ENCODE measurements at places on chromosomes 11 and 22.

- DNase-seq, result no peak
Observed at GRCh38 chr11:74775762-74776161, 27.1 kb downstream of the RNF169 start.

GRCh38 chr11:21295508-21295907 lies 626.1 kb downstream of the NELL1 start:
- DNase-seq, result no peak

DNA sequence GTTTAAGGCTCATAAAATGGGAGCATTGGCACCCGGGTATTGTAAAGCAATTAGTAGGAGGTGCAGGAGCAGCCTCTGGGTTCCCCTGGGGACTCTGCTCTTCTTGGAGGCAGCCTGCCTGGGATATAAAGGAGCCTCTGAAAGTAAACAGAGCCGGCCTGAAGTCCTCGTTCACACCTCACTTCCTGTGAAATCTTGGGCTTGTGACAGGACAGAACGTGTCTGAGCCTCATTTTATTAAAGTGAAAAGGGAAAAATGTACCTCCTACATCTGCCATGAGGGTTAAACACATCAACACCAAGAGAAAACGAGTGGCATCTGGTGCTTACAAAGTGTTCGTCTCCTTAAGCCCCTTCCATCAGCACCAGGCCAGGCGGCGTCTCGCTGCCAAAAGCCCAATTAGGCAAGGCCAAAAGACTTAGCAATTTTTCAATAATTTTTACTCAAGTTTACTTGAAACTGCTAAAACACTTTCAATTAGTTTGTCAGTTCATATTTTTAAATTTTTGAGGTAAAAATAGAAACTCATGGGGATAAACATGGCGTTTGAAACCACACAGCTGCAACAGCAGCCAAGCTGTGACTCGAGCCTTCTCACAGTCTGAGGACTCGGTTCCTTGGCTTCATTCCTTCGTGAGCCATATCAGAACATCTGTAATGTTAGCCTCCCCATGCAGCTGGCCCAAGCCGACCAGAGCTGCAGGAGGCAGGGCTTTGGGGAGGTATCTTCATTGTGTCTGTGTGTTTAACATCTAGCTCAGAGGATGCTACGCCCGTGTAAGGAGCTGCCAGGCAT lies 33.6 kb downstream of the MAP6 start:
- DNase-seq, result peak; percentile 63

DNA sequence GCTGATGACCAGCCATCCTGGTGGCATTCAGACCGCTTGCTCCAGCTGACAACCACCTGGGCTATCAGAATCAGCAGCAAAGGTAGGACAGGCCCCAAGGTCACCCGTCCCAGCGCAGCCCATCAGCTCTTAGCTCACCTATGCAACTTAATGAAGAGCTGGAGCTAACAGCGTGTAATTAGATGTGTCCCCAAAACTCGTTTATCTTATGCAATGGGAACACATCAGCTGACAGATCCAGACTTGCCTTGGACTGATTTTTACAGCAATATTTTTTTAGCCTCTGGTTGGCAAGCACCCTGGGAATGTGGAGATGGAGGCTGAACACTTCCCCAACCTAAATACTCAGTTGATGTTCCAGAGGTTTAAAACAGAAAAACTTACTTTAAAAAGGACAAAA lies 76.0 kb downstream of the PACSIN2 start:
- no peak for DNase-seq

GRCh38 chr11:120023120-120023519 lies 114.8 kb downstream of the TRIM29 start:
- DNase-seq, result no peak

GRCh38 chr22:39300186-39300830 lies 19.1 kb downstream of the RPL3 start:
- no peak for DNase-seq

- no peak for DNase-seq
Observed at GRCh38 chr22:34001701-34002466, 81.6 kb upstream of the LARGE1 start.

GRCh38 chr11:95372097-95372656 lies 141.2 kb upstream of the SESN3 start:
- DNase-seq, result no peak

Measured in NCI-H1417 treated with DMSO at 0.1 percent for 48 hours (cell line).